GM18507 (cell line): ENCODE measurements at places on chromosomes 16 and 17.

DNA sequence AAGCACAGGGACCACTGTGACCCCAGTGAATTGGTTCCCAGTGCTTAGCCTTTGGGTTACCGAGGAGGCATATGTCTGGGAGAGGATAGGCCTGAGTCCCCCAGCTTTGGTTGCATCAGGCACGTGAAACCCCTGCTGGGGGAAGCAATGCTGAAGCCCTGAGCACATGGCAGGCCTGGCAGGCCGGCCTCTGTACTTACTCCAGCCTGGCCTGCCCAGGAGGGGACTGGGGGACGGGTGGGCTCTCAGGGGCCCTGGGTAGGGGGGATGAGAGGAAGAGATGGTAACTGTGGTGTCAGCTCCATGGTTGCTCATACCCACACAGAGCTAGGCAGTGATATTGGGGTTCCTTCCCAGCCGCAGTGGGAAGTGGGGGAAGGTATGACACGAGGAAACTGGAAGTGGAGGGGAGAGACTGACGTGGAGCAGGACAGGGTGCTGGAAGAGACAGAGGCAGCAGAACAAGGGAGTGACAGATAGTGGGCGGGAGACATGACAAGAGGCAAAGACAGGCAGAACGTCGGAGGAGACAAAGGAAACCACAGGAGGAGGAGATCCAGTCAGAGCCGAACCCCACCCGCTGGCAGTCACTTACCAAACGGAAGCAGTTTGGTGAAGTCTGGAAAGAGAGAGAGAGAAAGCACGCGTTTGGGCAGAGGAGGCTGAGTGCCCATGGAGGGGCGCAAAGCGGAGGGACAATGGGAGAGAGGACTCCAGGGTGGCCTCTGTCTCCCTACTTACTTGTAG is 9.1 kb downstream of the TMEM208 start:
- DNase-seq = no peak

DNA sequence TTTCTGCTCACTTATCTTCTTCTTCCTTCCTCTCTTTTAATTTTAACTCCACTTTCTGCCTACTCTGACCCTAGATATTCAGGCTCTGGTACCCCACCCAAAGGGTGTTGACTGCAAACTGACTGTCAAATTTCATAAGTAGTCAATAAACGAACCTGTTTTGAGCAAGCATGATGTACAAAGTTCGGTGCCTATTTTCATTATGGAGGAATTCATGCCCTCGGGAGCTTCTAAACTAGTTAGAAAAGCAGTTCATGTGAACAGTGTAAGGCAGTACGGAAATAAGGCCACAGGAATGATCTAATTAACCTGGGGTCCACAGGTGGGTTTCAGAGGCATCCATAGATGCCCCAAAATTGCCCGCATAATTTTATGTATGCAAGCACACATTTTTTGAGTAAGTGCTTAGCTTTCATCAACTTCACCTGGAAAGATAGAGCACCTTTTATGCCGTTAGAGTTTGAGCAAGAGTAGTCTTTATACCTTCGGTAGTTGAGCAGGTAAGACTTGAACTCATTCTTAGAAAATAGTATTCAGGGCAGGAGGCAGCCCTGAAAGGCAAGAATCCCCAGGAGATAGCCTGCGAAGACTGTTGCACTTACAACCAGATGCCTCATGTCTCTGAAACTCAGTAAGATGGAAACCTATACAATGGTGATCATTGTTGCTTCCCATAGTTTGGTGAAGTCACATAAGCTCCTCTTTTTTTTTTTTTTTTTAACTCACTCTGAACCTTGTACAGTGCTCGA is 36.6 kb upstream of the TBX2 start:
- no peak for DNase-seq

- no peak for DNase-seq
Measured at GRCh38 chr17:8835631-8836364, 31.7 kb downstream of the PIK3R6 start.

DNA sequence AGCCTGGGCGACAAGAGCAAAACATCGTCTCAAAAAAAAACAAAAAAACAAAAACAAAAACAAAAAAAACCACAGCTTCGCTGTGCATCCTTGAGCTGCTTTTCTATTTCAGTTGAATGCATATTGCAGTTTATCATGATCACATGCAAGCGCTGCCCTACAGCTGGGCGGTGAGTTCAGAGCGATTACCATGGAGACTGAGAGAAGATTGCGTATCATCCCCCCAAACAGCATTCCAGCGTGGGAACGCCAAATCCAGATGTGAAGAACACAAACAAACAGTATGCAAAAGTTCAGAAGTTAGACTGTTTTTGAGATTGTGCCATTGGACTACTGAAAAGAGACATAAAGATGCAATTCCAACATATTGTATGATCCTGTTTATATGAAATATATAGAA is 15.1 kb upstream of the SLC52A1 start:
- DNase-seq = no peak

- no peak for DNase-seq
Measured at GRCh38 chr17:69677130-69677529, 262.6 kb downstream of the MAP2K6 start.

- no peak for DNase-seq
Measured at GRCh38 chr17:16926061-16926511, 45.8 kb downstream of the TNFRSF13B start.

GRCh38 chr16:74950511-74950910 is 34.4 kb downstream of the WDR59 start:
- no peak for DNase-seq

DNA sequence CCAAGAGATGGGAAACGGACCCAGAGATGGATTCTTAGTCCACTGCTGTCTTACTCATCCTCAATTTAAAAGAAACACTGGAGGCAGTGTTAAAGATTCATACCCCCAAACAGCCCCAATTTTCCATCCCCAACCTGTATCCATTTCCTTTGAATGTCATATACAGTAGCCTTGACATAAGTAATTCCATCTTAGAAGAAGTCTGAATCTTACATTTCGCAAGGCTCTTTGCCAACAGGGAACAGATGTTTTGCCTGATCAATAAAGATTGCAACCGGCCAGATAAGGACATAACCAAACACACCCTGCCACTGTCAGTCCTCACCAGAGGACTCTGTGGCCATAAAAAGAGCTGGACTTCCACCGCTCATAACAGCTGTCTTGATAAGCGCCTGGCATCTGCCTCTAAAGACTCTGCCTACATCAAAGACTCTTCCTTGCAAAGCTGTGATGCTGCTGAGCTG is 59.0 kb upstream of the MED9 start:
- DNase-seq = no peak

DNA sequence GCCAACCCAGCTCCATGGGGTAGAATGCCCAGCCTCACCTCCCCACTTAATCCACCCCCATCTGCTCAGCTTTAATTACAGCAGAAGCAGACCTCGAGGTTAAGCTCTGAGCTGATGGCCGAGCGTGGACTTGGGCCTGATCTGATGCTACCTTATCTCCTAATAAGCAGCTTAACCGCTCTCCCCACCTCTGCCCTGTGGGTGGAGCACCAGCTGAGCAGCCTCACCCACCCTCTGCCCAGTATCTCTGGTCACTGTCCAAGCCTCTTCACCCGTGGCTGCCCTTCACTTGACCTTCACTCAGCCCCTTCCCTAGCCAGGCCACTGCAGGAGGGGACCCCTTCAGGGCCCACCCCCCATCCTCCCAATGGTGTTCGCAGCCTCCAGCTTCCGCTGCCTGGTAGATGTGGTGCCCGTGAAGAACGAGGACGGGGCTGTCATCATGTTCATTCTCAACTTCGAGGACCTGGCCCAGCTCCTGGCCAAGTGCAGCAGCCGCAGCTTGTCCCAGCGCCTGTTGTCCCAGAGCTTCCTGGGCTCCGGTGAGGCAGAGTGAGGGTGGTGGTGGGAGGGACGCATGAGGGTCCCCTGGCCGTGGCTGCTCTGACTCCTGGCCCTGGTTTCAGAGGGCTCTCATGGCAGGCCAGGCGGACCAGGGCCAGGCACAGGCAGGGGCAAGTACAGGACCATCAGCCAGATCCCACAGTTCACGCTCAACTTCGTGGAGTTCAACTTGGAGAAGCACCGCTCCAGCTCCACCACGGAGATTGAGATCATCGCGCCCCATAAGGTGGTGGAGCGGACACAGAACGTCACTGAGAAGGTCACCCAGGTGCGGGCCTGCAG is 6.8 kb downstream of the KCNH6 start:
- no peak for DNase-seq

DNA sequence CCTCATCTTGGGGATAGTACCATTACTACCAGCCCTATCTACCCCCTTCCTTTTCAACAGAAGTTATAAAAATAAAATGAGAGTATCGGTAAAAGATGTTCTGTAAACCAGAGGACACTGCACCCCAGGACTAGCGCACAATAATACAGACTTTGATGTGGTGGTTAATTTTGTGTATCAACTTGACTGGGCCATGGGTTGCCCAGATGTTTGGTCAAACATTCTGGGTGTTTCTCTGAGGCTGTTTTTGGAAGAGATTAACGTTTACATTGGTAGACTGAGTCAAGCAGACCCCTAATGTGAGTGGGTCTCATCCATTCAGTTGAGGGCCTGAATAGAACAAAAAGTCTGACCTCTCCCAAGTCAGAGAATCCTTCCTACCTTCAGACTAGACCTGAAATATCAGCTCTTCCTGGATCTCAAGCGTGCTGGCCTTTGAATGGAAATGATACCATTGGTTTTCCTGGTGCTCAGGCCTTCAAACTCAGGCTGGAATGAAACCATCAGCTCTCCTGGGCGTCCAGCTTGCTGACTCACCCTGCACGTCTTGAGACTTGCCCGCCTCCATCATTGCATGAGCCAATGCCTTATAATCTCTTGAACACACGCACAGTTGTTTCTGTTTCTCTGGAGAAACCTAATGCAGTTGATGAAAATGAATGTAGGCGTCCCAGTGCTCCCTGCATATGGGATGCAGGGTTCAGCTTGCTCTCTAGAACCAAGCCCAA is 10.1 kb downstream of the MRM1 start:
- no peak for DNase-seq

GRCh38 chr17:48550502-48551213 is 5.7 kb upstream of the HOXB2 start:
- DNase-seq = no peak

DNA sequence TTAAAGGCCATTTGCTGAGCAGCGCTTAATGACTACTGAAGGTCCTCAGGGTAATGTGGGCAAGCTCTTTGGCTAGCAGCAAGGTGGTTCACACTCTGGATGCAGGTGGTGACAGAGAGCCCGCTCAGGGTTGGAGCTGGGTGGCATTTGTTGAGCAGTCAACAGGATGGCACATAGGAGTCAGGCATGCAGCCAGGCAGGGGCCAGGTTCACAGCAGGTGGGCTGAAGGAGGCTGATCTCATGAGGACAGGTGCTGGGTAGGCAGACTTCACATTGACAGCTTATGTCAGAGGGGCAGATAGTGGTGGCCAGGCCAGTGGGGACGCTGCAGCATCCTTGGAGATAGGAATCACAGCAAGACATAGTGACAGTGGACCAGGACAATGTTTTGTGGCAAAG is 4.5 kb downstream of the KRTAP3-1 start:
- no peak for DNase-seq

DNA sequence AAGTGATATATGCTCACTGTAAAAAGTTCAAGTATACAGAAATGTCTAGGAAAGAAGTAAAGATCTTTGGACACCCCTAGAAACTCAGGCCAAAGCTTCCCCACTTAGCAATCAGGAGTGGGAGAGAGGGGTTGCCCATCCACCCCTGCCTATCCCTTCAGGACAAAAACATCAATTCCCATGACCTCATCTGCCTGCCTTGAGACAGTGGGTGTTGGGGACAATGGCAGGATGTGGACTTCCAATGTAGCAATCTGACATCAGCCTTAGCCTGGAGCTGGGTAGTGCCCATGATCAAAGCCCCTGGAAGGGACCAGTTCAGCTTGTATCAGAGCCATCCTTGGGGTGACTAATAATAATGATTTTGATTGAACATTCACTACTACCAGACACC is 18.1 kb downstream of the ITPRIPL2 start:
- no peak for DNase-seq

- DNase-seq = no peak
Measured at GRCh38 chr17:77594416-77595209, 363.9 kb upstream of the TNRC6C start.

- no peak for DNase-seq
Measured at GRCh38 chr17:56011406-56012131, 141.7 kb upstream of the ANKFN1 start.

GRCh38 chr17:73223626-73224230 is 30.9 kb downstream of the COG1 start:
- no peak for DNase-seq

- peak; percentile 23 for DNase-seq
Measured at GRCh38 chr16:66474750-66475199, 47.7 kb downstream of the BEAN1 start.

DNA sequence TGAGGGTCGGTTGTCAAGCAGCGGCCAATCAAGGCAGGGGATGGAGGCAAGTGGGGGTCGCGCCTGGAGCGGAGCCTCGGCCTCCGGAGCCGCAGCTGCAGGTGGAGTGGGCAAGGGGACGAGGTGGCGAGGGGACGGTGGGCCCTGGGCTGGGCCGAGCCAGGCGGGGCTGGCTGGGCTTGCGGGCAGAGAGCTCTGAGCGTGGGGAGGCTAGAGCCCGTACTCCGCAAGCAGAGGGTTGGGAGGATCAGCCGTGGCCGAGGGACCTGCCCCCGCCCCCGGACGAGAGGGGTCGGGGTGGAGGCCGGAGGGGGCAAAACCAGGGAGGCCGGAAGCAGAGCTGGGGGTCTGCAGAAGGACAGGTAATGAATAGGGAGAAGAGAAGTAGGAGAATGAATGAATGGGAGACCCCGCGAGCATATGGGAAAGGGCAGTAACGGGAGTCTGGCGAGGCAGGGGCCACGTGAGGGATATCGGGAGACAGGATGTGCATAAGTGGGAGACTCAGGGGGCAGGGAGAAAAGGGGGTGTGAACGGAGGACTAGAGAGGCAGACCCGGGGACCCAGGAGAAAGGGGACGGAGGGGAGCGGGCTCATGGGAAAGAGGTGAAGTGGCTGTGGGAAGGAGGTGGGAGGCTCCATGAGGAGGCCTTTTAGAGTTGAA is at the start of gene KATNB1:
Gene KATNB1, plus strand, starts transcription at position 16 of the 664 bp plus-strand sequence. CDS start 1,474 bp downstream, outside the sequence.
- no peak for DNase-seq

DNA sequence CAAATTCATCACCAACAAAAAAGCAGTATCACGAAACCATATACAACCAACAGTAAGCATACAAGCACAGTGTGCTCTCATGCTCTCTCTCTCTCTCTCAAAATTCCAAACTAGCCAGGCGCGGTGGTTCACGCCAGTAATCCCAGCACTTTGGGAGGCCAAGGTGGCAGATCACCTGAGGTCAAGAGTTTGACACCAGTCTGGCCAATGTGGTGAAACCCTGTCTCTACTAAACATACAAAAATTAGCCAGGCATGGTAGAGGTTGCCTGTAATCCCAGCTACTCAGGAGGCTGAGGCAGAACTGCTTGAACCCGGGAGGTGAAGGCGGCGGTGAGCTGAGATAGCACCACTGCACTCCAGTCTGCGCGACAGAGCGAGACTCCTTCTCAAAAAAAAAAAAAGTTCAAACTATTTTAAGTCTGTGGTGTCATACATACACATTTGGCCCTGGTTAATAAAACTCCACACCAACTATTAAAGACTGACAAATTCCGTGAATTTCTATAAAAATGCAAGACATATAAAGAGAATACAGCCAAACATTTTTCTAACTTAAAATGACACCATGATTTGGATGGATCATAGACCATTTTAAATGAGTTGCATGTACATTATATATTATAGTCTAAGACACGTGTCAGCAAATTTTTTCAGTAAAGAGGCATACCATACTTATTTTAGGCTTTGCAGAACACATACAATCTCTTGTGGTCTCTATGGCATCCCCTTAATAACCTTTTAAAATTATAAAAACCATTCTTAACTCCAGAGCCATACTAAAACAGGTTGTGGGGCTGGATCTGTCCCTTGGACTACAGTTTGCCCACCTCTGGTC is 30.9 kb downstream of the GLG1 start:
- no peak for DNase-seq

GRCh38 chr17:78738278-78738677 is 43.8 kb downstream of the CYTH1 start:
- no peak for DNase-seq
